Muscle of back (tissue), 13 donors: ENCODE measurements at places on chromosomes 13 and 19. TPM values are rescaled to one million over a fixed set of nuclear protein-coding genes. Genes with fewer than 3 reads are reported as not detected.

The MISP gene
- polyA plus RNA-seq = 0.05 TPM

GRCh38 chr13:45765464-45765863, 63.3 kb downstream of the CBY2 start:
- DNase-seq = no peak

GRCh38 chr19:55156202-55157063, 1.1 kb downstream of the TNNI3 start:
- no peak for DNase-seq

The KLK14 gene
- not detected for polyA plus RNA-seq

- DNase-seq = no peak
Observed at GRCh38 chr19:8703223-8703622, 4.6 kb upstream of the ACTL9 start.

DNA sequence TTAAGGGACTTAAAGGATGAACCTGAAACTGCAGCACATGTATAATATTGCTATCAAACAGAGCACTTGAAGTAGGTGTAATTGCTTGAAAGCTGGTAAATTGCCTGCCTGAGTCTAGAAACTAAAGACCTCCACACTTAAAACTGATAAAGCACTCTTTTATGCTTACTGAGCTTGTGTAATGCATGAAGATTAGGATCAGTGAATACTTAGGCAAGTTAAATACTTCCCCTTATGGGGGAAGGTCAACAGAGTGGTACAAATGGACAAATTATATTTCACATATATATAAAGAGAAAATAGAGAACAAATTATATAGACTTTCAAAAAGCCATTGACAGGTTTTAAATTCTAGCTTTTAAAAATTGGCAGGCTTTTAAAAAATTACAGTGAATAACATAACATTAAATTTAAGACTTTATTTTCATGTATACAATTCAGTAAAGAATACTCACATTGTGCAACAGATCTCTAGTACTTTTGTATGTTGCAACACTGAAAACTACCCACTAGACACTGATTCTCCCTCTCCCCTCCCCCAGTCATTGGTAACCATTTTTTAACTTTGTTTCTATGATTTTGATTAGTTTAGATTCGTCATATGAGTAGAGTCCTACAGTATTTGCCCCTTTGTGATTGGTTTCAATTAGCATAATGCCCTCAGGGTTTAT, 23.9 kb downstream of the PIBF1 start:
- DNase-seq = no peak
